Gastrocnemius medialis (tissue), 4 donors: ENCODE measurements at places on chromosomes 5 and 9.

GRCh38 chr5:175344331-175345195 lies 99.4 kb downstream of the DRD1 start:
- DNase-seq = no peak

DNA sequence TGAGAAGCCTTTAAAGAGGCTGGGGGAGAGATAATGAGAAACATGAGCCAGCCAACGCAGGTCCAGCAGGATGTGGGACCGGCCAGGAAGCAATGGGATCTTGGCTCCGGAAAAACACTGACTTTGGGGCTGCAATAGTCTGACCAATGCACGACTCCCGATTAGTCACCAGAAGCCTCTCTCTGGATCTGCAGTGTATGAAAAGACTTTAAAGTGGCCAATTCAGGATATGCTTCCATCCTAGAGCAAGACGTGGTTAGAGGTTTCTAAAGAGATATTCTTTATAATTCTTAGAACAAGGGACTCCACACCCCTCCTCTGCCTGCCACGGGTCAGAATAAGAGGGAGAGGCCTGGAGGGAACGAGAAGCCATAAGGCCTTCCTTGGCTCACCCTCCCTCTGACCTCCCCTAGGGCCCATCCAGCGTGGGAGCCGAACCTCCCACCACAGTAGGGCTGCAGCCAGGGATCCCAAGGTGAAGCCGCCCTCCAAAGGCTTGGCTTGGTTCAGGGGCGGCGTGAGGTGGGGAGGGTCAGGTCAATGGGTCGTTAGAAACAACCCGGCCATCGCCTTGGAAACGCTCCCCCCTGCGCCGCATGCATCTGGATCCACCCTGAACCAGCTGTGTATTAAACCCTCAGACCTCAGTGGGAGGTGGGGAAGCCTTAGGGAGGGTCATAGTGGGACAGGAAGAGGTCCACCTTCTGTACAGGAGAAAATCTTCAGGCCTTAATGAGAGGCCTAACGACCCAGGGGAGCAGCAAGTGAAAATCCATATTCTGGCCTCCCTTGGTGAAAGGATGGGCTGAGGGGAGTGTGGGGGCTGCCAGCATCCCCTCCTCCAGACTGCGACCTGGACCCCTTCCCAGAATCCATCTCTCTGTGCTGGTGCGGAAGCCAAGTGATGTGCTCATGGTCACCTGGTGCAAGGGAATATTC lies 11.1 kb downstream of the FGF1 start:
- peak; percentile 18 for DNase-seq

GRCh38 chr5:75558221-75558620 lies 46.5 kb downstream of the POLK start:
- no peak for DNase-seq

DNA sequence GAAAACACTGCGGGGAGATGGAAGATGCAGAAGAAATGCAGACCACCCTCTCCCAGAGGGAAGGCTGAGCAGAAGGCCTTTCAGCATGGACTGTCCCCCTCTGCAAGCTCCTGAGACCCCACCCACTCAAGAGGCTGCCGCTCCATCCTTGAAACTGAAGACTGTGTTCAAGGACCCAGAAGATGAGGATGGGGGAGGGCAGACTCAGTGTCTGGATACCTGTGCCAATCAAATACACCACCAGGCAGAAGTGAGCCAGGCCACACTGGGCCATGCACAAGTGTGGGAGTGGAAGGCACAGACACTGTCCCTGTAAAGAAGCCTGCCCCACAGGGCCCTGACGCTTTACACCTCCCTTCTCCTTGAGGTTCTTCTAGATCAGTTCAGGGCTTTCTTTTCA lies 40.0 kb upstream of the IPPK start:
- DNase-seq = no peak
